ENCODE measurements at places on chromosomes 3 and 15.

GRCh38 chr3:70815817-70816216 lies 503.4 kb upstream of the MDFIC2 start:
- H3K27ac ChIP-seq, result no peak overlapping the region
- no peaks in the 10 kb centered on the region for H3K4me1 ChIP-seq
- H3K4me3 ChIP-seq, result no peak overlapping the region
- H3K27me3 ChIP-seq, result peaks cover 8% of the 10 kb centered on the region
- peaks cover 17% of the 10 kb centered on the region for H3K36me3 ChIP-seq
- DNase-seq, result no peak

DNA sequence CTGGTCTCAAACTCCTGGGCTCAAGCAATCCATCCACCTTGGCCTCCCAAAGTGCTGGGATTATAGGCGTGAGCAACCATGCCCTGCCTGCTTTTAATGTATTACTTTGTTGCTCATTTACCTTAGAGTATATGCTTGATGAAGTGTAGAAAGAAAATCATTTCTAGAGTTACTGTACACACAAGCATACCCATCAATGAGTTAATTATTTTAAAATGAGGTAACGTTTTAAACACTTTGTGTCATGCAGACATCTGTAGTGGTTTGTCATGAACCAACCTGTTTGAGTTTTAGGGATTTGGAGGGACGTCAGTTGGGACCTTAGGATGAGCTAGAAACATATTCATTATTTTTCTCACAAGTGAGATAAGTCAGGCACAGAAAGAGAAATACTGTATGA lies 332.4 kb upstream of the IGF1R start:
- DNase-seq, result no peak
- no peak overlapping the region for H3K4me3 ChIP-seq
- H3K27me3 ChIP-seq, result peaks cover 13% of the 10 kb centered on the region
- no peak overlapping the region for H3K27ac ChIP-seq
- no peaks in the 10 kb centered on the region for H3K4me1 ChIP-seq
- no peaks in the 10 kb centered on the region for H3K36me3 ChIP-seq

- no peak overlapping the region for H3K4me3 ChIP-seq
- no peaks in the 10 kb centered on the region for H3K36me3 ChIP-seq
Measured at GRCh38 chr3:72102112-72102616, 317.2 kb upstream of the PROK2 start.

- H3K27ac ChIP-seq, result no peak overlapping the region
- H3K27me3 ChIP-seq, result peaks cover 24% of the 10 kb centered on the region
- H3K4me3 ChIP-seq, result no peak overlapping the region
- no peaks in the 10 kb centered on the region for H3K4me1 ChIP-seq
Measured at GRCh38 chr15:68542771-68543164, 36.0 kb upstream of the CORO2B start.

DNA sequence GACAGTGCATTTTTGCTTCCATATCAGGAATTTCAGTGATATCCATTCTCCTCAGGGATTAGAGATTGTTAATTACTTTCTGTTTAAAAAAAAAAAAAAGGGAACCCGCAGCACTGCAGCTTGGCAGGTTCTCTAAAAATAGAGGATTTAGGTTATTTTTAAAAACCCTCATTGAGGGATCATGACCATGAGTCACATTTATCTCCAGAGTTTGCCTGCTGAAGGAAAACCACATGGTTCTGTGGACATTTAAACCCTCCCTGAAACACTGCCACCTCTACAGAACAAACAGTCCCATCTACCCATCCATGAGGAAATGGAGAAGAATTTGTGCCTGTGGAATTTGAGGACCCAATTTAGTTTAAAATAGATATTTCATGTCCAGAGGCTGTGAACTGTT lies 66.2 kb upstream of the UBE2E1 start:
- H3K4me1 ChIP-seq, result peaks cover 14% of the 10 kb centered on the region
- no peak overlapping the region for H3K27ac ChIP-seq
- H3K27me3 ChIP-seq, result no peaks in the 10 kb centered on the region
- no peak for DNase-seq
- no peak overlapping the region for H3K4me3 ChIP-seq

GRCh38 chr3:12884186-12884680 lies 42.9 kb upstream of the RPL32 start:
- H3K4me3 ChIP-seq, result no peak overlapping the region
- peaks cover 18% of the 10 kb centered on the region for H3K4me1 ChIP-seq
- no peaks in the 10 kb centered on the region for H3K36me3 ChIP-seq
- H3K27ac ChIP-seq, result no peak overlapping the region

DNA sequence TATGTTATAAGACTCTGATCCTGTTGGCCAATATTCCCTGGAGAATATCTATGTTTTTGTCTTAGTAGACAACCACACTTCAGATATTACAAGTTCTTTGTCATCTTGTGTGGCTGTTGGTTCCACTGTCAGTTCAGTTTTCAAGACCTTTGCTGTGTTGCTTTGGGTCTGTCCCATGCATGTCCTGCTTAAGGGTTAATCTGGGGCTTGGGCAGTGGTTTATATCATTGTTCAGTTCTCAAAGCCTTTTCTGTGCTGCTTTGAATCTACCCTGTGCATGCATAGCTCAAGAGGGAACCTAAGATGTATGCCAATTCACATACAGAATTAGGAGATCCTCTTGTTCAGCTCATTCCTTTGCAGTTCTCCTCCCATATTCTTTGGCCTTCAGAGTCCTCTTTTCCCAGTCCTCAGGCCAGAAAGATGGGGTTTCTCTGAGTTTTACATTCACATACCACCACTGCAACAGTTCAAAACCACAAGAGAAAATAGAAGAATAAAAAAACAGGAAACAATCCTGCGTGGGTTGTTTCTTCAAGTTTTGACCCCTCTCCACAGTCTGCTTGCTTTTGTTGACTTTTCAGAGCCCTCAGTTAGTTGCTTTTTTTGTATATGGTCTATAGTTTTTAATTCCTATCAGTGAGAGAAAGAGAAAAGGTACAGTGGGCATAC lies 21.6 kb downstream of the BUB1B start:
- H3K27me3 ChIP-seq, result no peaks in the 10 kb centered on the region
- no peak for DNase-seq
- H3K4me3 ChIP-seq, result peak overlapping the region; percentile 12
- H3K27ac ChIP-seq, result no peak overlapping the region
- no peaks in the 10 kb centered on the region for H3K36me3 ChIP-seq

DNA sequence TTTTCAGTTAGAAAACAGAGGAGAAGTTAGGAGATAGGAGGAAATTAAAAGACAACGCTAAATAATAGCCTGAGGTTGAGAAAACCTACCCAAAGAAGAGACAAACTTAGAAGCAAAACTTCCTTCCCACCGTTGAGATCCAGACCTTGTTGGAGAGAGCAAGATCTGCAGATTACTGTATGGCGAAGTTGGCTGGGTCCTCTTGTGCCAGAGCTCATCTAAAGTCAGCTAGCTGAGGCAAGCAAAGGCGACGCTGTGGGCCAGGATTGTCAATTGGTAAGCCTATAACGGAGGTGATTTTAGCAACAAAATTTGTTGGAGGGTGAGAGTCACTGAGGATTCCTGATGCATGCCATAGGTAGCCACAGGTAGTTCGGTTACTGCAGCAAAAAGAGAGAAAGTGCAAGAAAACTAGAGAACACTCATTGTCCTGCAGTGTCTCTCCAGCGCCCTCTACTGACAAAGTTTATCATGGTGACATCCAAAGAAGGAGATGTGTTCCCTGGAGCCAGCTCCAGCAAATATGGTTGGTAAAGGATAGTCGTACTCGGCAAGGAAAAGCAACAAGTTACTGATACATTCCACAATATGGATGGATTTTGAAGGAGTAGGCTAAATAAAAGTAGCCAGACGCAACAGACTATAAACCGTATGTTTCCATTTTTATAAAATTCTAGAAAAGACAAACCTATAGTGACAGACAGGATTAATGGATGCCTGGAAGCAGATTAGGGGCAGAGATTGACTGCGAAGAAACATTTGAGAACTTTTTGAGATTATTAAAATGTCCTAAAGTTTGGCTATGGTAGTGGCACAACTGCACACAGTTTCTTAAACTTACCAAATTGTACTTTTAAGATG lies 9.8 kb upstream of the OR5K4 start:
- H3K4me3 ChIP-seq, result no peak overlapping the region
- no peaks in the 10 kb centered on the region for H3K4me1 ChIP-seq
- H3K27me3 ChIP-seq, result no peaks in the 10 kb centered on the region
- H3K36me3 ChIP-seq, result no peaks in the 10 kb centered on the region
- no peak for DNase-seq
- no peak overlapping the region for H3K27ac ChIP-seq

- no peak overlapping the region for H3K4me3 ChIP-seq
- H3K36me3 ChIP-seq, result no peaks in the 10 kb centered on the region
Measured at GRCh38 chr3:112602217-112602838, 38.6 kb downstream of the CCDC80 start.

DNA sequence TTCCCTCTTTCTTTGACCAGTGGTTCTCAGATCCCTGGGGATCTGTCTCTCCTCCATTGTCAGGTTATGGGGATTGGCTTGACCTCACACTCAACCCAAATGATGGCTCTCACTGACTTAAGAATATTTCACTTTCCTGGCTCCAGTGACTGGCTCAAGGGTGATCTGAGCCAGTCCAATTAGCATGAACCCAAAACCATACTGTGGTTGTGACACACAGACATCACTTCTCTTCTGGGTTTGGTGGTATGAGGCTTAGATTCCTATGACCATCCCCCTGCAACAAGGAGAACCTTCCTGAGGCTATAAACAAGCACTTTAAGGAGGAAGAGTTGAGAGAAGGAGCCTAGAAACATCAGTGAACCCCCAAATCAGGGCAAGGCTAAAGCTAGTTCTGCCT lies 85.8 kb downstream of the KCNAB1 start:
- H3K27me3 ChIP-seq, result peaks cover 12% of the 10 kb centered on the region
- H3K36me3 ChIP-seq, result no peaks in the 10 kb centered on the region
- H3K4me1 ChIP-seq, result no peaks in the 10 kb centered on the region
- H3K4me3 ChIP-seq, result no peak overlapping the region
- H3K27ac ChIP-seq, result no peak overlapping the region

DNA sequence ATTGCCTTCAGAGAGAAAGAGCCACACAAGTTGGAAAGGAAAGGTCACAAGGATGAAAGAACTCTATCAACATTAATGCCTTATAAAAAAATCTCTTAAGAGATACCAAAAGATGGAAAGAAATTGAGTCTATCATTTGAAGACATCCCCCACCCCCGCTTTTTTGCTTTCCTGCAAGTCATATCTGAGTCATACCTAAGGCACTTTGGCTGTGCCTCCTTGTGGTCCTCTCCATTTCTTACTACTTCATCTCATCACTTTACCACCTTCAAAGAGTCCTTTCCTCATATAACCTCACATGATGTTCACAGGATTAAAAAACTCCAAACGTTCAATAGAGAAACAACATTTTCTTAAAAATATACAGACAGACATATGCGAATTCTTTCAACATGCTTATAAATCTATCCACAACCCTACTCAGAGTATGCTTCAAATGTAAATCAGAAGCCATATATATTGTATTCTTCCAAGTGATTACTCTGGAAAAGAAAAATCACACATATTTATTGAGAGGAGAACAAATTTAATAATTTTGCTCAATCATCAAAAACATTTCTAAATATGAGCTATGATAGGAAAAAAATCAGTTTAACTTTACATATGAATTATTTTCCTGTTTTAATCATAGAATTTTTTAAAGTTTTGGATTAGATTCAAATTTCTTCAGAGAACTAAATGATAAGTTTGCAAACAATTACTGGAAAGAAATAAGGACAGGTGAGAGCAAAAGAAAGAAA lies 1003.9 kb upstream of the CFAP20DC start:
- H3K27ac ChIP-seq, result no peak overlapping the region
- DNase-seq, result no peak
- no peak overlapping the region for H3K4me3 ChIP-seq
- no peaks in the 10 kb centered on the region for H3K36me3 ChIP-seq
